ENCODE measurements at places on chromosomes 3 and 15.

DNA sequence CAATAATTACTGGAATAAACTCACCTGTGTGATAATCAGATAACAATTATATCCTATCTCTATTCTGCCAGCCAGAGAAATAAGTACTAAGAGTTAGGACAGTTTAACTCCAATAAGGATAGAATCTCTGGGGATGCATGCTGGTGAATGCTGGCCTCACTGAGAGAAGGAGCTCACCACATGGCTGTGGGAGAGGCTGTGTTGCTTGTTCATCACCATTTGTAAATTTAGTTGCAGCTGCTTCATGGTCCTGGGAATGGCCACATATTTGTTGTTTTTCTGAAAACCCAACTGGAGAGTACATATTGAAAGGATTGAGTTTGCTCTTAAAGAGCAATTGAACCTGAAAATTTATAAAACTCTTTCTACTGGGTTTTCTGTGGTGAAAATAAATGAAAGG lies 207.3 kb downstream of the NECTIN3 start:
- DNase-seq: no peak

- DNase-seq: no peak
These were observed 127.0 kb downstream of the CHSY1 start for GRCh38 chr15:101124731-101125451.

DNA sequence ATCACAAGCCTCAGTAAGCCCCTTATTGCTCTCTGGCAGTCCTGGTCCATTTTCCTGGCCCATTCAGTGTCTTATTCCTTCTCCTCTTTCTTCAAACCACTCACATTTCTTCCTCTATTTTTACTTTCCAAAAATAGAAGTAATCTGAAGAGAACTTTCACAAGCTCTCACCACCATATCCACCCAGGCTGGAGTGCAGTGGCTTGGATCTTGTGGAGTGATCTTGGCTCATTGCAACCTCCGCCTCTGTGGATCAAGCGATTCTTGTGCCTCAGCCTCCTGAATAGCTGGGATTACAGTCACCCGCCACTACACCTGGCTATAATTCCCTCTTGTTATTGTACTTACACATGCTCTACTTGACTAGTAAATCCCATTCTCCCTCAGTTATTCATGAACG lies 16.8 kb downstream of the ARMC8 start:
- no peak for DNase-seq

- DNase-seq: no peak
These were observed 21.6 kb downstream of the SPTBN5 start for GRCh38 chr15:41872166-41872747.

DNA sequence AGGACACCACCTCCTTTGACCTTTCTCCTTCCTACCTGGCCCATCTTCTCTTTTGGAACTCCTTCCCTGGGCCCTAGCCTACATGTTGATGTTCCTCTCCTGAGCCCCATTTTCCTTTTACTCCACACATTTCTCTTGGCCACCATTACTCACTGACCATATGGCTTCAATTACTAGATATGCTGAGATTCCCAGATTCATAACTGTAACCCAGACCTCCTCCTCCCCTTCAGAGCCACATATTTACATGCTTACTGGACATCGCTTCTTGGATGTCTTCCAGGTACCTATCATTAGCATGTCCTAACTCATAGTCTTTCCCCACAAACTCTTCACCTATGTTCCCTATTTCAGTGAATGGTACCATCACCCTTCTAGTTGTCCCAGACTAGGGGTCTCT lies 24.4 kb upstream of the TRIM59 start:
- no peak for DNase-seq

DNA sequence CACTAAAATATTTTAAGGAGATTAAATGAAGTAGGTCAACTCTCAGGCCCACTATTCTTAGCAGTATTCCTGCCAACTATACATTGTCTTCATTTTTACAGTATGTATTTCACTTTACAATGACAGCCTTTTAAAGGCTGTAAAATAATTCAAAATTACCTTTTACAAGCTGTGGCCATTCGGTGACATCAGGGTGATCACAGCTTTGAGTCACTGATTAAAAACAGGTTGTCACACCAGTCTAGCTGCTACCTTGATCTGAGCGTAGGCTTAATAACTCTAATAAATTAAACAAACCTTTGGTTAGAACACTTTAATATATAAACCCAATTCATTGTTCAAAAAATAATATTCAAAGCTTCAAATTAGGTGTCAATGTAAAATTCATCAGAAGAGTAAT lies 29.9 kb downstream of the UBE3A start:
- no peak for DNase-seq

- DNase-seq: no peak
These were observed 60.3 kb upstream of the SMAD6 start for GRCh38 chr15:66641485-66642315.

- DNase-seq: no peak
These were observed at the start of gene CASR for GRCh38 chr3:122183521-122183892. Gene CASR (plus strand): TSS chr3:122183668. CDS start chr3:122254190, 70,522 bp downstream.

Measured in effector memory CD8-positive, alpha-beta T cell (primary cell).